8988T (cell line): ENCODE measurements at places on chromosomes 11 and 22.

- no peak for DNase-seq
Measured at GRCh38 chr11:2538951-2539350, 94.1 kb downstream of the KCNQ1 start.

DNA sequence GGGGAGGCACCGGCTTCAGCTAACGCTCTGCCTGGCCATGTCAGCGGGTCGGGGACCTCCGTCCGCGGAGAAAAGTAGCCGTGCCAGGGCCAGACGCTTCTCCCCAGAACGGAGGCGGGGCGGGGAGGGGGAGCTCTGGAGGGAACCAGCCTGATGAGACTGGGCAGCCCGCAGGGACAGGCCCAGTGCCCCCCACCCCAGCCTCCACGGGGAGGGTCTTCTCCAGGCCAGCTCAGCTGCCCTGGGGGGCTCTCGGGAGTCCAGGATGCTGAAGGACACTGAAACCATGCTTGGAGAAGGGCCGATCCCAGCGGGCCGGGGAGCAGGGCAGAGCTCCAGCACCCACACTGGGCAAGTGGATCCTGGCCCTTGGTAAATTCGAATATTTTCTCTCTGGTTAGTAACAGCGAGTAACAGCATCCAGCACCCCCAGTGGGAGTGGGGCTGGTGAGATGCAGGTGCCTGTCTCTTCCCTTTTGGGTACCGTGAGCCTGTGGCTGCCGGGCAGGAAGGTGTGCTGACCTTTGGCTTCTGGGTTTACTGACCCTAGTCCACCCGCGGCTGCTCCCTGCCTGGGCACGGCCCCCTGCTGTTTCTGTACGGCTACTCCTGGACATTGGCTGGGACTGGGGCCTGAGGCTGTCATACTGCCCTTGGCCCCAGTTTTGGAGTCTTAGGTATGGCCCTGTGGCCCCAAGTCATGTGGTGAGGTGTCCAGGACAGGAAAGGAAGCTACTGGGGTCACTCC lies 35.8 kb downstream of the GRAMD4 start:
- no peak for DNase-seq

DNA sequence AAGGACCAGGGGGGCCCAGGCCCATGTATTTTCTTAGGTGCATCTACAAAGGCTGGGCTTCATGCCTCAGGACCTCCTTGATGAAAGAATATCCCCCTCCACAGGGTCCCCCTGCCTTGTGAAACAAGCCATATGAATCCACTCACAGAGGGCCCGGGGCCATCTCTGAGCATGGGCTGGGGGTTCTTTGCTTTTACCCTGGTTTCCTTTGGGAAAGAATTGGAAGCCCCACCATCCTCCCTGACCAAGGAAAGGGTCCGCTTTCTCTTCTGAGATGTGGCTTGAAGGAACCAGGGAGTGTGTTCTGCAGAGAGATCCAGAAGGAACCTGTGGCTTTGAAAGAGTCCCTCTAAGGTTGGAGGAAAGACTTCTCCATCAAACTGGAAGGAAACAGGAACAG lies 9.2 kb upstream of the ANO1 start:
- DNase-seq = no peak

DNA sequence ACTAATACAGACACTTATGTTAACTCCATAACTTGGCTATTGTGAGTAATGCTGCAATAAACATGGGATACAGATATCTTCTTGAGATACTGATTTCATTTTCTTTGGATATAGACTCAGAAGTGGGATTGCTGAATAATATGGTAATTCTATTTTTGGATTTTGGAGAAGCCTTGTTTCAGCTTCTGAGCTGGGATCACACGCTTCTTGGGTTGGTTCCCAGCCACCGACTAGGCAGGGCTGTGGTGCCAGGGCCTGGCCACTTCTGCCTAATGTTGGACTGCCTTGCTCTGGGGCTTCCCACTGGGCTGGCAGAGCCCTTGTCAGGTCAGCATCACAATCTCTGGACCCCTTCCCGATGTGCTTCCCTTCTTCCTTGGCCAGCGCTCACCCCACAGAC lies 14.0 kb upstream of the MCHR1 start:
- DNase-seq = no peak

DNA sequence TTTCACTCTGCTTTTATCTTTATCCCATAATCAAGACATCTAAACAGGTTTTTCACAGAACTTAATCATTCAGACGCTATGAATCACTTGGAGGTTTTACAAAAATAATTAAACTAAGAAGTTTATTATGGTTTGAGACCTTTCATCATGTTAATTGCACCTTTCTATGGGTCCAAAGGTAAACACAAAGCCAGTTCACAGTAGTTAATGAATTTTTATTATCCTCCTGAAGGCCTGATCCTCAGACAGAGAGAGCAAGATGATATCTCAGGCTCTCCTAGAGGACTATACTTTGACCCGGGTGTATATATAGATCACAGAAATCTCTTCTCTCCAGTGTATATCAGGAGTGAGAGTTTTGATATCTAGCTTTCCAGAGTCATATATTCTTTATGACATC lies 1044.3 kb upstream of the RAG2 start:
- no peak for DNase-seq

DNA sequence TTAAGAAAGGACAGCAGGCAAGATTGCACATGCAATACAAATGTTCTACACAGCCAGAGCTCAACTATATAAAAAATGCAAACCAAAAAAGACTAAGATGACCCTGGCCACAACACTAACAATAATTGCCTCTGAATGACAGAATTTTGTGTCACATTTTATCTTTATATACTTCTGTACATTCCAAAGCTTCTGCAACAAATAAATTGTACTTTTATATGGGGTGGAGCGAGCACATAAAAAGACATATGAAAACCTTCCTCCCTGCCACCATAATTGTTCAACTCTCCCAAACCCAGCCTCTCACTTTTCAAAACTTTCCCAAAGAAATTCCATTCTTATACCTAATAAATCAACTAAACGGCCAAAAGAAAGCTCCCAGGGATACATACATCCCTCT lies 10.7 kb downstream of the BUD13 start:
- DNase-seq = no peak

DNA sequence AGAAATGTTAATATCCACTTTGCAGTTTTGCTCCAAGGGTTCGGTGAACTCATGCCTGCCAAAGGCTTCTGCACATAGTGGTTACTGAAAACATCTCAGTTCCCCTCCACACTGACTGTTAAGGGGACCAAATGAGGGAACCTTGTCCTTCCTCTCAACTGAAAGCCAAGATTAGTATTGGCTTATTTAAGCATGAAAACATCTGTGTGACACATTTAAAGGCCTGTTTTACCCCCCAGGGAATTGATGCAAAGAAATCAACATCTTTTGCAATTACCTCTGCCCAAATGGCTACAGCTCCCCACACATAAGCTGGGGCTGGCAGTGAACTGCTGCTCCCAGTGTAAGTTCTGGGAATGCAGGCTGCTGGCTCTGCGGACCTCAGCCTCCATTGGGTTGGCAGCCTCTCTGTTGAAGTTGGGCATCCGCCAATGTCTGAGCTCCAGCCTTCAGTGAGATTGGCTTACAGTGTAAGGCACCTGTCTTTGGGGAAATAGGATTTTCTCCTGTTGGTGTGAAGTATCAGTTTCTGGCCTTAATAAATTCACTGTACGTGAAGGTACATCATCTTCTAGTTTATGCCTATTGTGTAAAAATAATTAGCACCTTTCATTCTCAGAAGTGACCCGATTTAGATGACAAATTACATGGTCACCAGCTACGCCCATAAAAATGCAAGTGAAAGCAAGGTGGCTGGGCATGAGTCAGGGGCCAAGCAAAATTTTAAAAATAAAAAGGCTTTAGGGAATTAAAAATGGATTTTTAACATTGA lies 213.4 kb upstream of the SYN3 start:
- no peak for DNase-seq

GRCh38 chr11:7892840-7893254 lies 38.2 kb downstream of the OR10A6 start:
- DNase-seq = no peak

GRCh38 chr11:115005663-115006062 lies 327.3 kb downstream of the NXPE2 start:
- no peak for DNase-seq

DNA sequence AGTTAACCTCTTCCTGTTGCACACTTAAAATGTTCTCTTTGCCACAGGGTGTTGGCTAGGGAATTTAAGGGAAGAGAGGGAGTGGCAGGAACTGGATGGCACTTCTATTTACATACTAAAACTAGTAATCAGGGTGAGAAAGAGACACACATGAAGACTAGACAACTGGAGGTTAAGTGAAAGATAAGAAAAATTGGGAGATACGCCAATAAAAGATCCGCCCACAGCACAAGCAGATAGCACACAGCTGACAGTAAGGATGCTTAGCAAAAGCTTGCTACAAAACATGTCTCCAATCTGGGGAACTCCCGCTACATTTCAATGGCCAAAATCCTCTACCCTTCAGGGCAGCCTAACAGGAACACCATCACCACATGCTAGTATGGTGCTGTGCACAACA lies 12.8 kb downstream of the CPSF7 start:
- DNase-seq = no peak
